ENCODE measurements at places on chromosomes 6 and 20.

- DNase-seq: no peak
Measured at GRCh38 chr6:21764989-21765388, 171.4 kb downstream of the SOX4 start.

- DNase-seq: peak; percentile 48
Measured at GRCh38 chr6:80148220-80148619, 41.7 kb downstream of the BCKDHB start.

GRCh38 chr6:13006578-13007300 is 290.2 kb downstream of the PHACTR1 start:
- no peak for DNase-seq

DNA sequence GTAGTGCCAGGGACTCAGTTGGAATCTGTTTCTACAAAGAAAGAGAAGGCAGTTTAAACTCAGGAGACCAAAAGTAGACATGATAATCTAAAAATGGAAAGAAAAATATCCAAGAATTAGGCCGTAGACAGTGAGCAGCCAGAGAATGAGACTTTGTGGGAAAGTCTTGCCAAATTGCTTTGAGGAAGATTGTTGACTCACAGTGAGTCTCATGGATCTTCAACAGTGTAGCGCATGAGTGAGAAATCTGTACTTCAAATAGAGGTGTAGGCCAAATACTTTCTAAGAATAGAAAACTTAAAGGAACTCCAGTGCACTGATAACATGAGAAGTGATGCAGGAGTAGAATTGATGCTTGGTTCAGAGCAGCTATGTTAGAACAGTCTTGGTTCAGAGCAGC is 284.5 kb downstream of the HTR1B start:
- DNase-seq: no peak

- DNase-seq: no peak
Measured at GRCh38 chr6:139711804-139712585, 337.5 kb upstream of the CITED2 start.

- no peak for DNase-seq
Measured at GRCh38 chr20:34201531-34201930, 39.7 kb upstream of the ASIP start.

GRCh38 chr6:108549241-108549640 is 11.5 kb upstream of the FOXO3 start:
- DNase-seq: no peak

- DNase-seq: no peak
Measured at GRCh38 chr6:57072108-57072507, 17.9 kb upstream of the ZNF451 start.

GRCh38 chr6:152379423-152379822 is 257.7 kb downstream of the SYNE1 start:
- DNase-seq: no peak

DNA sequence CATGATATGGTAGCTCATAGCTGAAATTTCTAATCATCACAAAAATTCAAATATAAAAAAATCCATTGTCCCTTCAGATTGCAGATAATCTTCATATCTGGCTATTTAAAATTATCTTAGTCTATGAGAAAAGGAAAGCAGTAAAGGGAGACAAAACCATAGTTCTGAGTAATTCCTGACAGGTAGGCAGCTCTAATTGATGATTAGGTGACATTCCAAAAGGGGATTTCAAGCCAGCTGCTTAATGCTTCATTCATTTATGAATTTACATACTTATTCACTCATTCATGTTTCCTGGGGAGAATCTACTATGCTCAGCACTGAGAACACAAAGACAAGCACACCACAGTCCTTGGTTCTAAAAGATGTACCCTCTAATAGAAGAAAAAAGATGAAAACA is 437.1 kb downstream of the COL12A1 start:
- DNase-seq: no peak

Measured in MM.1S (cell line).